ENCODE measurements at places on chromosomes 2 and 18.

GRCh38 chr2:26018184-26019055 is 15.5 kb upstream of the RAB10 start:
- DNase-seq, result peak; percentile 88

DNA sequence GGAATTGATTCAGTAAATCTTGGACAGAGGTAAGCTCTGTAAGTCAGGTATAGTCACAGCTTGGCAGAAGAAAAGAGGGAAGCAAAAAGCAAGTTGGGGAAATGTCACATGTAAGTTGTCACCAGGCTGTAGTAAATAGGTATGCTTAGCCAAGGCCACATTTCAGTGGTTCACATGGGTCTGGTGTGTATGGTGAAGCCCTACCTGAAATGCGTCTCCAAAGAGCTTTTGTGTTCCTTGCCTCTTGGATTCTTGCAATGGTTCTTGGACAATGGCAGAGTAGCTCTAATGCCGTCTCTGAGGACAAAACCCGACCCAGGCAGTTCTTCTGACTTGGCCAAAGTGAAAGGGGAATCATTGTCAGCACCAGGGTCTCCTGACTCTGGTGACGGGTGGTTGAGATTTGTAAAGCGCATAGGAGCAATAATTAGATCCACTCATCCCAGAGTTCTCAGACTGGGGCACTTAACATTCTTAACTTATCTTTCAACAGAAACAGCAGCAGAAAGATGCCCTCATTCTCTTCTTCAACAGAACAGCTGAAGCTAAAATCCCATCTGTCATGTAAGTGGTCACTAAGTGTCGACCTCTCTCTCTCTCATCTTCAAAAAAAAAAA is 34.4 kb upstream of the RPL37A start:
- no peak for DNase-seq

DNA sequence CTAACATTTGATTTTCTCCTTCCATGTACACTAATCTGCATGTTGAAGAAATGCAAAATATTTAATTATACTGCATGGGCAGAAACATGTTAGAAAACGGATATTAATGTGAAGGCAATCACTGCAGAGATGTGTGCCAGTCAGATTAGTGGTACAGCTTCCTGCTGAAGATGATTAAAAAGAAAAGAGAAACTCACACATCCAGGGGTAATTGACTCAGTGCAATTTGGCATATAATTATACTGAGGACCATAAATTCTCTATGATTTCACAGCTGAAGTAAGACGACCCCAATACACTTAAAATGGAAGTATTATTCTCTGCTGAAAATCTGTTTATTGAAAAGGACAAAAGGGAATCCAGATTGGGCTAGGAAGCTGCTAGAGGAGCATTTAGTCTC is 243.4 kb downstream of the TGIF1 start:
- no peak for DNase-seq

DNA sequence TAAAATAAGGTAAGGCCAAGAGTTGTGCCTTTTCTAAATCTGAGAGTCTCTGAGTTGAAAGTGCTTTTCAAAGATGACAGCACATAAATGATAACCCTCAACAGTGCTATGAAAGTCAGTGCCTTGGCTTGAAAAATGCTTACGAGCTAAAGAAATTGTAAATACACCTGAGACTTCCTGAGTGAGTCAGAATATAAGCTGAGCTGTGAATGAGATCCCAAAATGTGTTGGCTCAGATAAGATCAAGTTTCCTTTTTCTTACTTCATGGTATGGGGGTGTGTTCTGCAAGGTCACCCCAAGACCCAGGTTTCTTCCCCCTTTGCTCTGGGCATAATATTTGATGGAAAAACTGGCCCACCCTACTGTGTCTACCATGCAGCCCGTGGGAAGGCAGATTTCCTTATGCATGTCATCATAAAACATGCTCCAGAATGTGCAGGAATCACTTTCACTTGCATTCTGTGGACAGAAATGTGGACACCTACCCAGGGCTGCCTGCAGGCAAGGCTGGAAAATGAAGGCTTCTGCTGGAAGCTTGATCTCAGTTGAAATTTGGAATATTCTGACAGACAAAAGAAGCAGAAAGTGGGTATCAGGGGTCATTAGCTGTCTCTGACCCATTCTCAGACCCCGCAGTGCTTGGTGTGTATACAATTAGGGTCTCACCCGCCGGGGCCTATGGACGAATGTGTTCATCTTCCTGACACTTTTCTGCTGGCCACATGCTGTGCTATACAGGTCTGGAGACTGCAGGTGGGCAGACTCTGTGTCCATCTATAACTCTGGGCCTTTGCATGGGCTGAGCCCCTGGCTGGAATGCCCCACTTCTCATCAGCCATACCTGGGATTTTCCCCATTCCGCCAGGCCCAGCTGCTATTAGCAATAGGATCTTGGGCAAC is 212.6 kb downstream of the SH3RF3 start:
- no peak for DNase-seq

DNA sequence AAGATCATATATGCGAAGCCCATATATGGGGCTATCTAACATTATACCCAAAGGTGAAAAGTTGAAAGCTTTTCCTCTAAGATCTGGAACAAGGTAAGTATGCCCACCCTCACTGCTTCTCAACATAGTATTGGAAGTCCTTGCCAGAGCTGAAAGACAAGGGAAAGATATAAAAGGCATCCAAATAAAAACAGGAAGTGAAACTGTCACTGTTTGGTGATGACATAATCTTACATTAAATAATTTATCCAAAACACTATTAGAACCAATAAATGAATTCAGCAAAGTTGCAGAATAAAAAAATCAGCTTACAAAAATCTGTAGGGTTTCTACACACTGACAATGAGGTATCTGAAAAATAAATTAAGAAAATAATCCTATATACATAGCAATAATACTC is 205.8 kb downstream of the INSIG2 start:
- DNase-seq, result no peak

GRCh38 chr2:184004289-184004947 is 593.9 kb upstream of the ZNF804A start:
- DNase-seq, result peak; percentile 18

DNA sequence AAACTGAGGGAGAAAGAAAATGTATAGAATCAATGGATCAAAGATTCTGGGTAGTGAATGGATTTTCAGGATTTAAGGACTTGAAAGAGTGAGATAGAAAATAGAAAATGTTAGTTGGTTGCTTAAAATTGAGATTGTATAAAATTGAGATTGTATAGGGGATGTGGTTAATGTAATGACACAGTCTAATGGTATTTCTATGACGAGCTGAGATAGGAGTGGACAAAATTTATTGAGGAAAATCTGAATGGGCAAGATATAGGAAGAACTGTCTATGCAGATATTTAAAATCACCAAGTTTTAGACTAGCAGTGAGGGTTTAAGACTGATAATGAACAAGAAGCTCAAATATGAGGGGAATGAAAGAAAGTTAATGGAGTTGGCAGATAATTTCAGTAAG is 406.6 kb downstream of the NYAP2 start:
- DNase-seq, result no peak

- DNase-seq, result no peak
These were observed 27.0 kb downstream of the TMEM182 start for GRCh38 chr2:102788885-102789260.

GRCh38 chr2:148594216-148594615 is 50.3 kb upstream of the EPC2 start:
- no peak for DNase-seq

DNA sequence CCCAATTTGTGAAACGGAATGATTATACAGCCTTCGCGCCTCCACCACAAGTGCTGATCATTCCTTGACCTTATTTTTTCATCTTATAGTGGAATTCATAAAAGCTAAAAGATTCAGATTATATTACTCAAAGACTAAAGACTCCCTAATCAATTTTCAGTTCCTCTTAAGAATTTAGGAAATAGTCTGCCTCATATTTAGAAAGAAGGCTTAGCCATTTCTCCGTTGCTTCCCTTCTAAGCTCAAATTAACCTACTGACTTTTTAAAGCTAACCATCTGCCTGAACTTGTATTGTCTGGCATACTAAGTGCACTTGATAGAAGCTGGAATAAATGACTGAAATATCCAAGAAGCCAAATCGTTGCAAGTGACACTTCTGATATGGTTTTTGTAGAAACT is 44.7 kb downstream of the HNRNPLL start:
- no peak for DNase-seq

DNA sequence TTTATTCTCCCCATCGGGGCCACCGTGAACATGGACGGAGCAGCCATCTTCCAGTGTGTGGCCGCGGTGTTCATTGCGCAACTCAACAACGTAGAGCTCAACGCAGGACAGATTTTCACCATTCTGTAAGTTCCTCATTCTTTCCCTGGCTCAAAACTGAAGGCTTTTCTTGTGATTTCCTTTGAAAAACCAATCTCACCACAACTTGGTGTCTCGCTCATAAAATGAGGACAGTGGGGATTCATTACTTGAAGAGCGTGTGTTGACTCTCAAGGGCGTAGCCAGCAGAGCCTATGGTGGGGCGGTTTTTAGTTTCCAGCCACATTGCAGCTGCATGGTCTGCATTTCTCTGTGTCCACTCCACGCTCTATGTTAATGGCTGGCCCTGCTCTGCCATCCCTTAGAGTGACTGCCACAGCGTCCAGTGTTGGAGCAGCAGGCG is 29.0 kb downstream of the SLC1A4 start:
- no peak for DNase-seq

GRCh38 chr2:65706411-65706810 is 274.0 kb upstream of the SPRED2 start:
- no peak for DNase-seq

GRCh38 chr2:236180831-236181453 is 12.8 kb upstream of the GBX2 start:
- DNase-seq, result peak; percentile 73

GRCh38 chr2:202870431-202871299 is 901 bp downstream of the ICA1L start:
- peak; percentile 53 for DNase-seq

DNA sequence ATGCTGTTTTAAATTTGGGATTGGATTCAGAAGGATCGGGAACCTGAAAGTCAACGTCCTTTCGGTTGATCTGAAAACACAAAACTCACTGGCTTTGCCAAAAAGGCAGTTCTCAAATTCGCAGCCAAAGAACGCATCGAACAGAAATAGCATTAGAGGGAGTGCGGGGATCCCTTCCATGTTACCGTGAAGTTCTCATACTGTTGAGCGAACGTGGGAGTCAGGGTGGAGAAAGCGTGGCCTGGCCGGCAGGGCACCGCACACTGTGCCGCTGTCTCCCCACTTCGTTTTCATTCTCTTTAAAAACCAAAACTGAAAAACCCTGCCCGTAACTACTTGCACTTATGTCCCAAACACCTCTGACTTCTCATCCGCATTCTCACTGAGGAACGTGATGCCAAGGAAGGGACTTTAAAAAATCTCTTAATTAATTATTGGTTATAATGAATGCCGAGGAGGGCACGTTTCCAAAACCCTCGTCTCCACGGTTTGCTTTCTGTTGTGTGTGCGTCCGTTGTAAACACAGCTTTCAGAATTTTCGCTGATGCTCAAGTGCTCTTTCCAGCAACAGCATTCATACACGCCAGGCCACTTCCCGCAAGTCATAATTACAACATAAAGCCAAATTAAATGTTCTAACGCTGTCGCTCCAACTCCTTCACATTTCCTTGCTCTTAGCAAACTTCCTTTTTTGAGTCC is 60.9 kb upstream of the TWIST2 start:
- no peak for DNase-seq

- no peak for DNase-seq
These were observed 65.0 kb downstream of the NYAP2 start for GRCh38 chr2:225464346-225465025.

DNA sequence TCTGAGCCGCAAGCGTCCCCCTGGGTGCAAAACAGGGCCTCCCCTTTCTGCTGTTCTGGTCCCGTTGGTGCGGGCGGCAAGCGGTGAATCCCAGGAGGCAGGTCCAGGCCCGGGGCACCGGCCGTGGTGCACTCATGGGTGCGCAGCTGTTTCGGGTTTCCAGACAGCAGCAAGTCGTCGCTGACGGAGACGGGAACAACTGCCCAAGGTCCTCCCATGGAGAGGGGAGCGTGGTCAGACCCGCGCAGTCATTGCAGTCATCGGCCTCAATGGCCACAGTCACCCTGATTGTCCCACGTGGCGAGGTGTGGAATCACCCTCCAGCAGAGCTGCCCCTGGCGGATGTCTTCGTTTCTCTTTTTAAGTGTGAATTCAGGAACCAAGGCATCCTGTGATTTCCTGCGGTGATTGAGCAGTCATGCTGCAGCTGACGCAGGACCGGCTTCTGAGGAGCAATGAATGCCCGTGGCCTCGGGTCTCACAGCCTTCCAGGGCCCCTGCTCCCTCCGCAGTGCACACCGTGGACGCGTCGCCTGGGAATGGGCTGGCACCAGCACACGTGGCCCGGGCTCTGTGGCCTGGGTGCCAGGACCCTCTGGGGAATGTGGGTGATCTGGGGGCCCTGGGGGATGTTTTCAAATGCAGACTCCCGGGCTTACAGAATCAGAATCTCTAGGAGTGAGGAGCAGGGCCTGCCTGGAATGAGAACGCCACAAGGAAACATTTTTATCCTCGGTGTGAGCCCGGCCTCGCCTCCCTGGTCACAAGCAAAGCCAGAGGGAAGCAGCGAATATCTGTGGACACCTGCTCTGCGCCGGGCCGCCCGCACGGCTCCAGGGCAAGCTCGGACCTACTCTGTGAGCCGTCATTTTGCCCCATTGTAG is 244.2 kb upstream of the SALL3 start:
- no peak for DNase-seq

DNA sequence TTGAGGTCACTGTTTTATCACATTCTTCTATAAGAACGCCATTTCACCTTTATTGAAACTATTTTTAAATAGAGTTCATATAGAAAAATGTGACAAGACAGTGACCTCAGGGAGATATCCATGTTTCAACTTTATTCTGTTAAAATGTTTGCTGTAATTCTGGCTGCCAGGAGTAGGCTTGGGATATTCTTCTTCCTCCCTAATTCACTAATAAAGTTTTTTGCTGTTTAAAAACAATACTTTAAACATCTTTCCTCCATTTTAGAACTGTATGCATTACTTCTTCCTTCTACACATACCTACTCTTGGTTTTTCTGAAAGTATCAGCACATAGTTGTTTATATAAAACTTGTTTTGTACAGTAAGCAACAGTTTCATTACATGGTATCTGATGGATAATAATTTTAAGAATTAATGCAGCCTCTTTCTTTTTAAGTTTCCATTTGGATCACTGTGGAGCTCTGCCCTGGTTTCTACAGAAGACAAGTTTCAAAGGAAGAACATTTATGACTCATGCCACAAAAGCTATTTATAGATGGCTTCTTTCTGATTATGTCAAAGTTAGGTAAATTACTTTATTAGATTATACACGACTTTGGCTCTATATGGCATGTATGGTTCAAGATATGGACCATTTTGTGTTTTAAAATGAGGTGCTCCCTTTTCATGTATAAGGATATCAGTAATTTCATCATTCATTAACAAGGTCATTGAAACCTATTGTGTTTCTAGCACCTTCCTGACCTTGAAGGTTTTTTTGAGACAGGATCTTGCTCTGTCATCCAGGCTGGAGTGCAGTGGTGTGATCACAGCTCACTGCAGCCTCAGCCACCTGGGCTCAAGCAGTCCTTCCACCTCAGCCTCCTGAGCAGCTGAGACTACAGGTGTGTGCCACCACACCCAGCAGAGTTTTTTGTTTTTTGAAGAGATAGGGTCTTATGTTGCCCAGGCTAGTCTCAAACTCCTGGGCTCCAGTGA is 7.2 kb downstream of the CPSF3 start:
- peak; percentile 27 for DNase-seq

Measured in astrocyte of the spinal cord (primary cell).